ENCODE measurements at places on chromosomes 11 and 22.

DNA sequence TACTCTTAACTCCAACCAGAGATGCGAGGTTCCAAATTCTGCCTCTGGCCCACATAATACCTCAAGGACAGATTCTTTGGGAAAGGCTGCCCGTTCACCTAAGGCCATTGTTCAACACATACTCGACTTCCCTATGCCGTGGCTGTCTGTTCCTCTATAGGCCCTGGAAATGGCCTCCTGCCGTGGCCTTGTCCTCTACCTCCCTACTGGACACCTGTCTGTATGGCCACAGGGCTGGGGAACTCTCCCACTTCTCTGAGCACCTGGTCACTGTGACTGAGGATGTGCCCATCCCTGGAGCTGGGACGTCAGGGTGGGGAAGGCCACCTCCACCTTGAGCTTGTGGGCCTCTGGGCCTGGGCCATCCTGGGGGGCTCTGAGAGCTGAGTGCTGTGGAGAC, 340.5 kb upstream of the B3GAT1 start:
- no peak for DNase-seq

DNA sequence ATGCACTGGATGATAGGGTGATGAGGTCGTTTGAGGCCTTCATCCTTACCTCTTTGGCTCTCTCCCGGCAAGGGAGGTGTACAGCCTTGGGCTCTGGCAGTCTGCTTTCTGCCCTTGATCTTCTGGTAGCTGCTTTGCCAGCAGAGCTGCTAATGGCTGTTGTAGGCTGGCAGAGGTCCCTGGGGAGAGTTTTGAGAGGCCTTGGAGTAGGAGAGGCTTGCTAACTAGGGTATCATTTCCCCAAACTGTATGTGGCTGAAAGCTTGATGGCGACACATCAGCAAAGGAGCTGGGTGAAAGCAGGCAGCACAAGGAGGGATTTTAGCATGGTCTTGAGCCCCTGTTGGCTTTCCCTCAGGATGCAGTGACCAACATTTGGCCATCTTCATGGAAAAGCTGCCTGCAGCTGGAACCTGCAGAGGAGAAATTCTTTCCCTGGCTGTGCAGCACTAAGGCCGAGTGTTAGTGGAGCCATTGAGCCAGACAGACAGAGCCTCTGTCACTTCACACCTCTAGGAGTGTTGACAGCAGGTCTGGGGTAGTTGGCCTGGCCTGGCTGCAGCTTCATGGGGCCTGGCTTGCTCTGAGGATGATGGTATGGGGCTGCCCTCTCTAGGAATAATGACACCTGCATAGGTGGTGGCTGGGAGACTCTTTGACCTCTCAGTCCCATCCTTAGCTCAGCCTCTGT, 3.5 kb upstream of the AMPD3 start:
- DNase-seq = peak; percentile 49

GRCh38 chr11:111047374-111047773, 198.2 kb upstream of the POU2AF2 start:
- no peak for DNase-seq

- no peak for DNase-seq
Measured at GRCh38 chr11:133337951-133338418, 194.3 kb downstream of the OPCML start.

GRCh38 chr11:44615913-44616791, 50.7 kb downstream of the CD82 start:
- no peak for DNase-seq

DNA sequence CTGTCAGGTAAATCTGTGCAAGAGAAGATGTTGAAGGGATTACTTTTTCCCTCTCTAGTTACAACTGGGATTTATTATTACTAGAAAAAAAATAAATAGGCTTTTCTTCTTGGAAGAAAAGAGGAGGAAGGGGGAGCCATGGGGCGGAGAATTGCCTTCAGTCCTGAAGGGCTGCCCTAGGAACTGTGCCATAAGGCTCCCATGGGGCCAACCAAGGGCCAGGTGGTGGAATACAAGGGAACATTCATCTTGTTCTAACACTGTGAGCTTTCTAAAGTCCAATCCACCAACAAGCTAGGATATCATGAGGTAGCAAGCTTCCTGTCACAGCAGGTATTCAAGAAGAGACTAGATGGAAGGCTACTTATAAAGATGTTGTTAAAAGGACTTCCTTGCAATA, 24.8 kb upstream of the NRIP3 start:
- no peak for DNase-seq

GRCh38 chr11:64870893-64871466, 7.4 kb downstream of the EHD1 start:
- no peak for DNase-seq

- DNase-seq = no peak
Measured at GRCh38 chr11:35852056-35852455, 91.8 kb upstream of the LDLRAD3 start.

GRCh38 chr11:76673176-76674142, 2.9 kb upstream of the LRRC32 start:
- no peak for DNase-seq

DNA sequence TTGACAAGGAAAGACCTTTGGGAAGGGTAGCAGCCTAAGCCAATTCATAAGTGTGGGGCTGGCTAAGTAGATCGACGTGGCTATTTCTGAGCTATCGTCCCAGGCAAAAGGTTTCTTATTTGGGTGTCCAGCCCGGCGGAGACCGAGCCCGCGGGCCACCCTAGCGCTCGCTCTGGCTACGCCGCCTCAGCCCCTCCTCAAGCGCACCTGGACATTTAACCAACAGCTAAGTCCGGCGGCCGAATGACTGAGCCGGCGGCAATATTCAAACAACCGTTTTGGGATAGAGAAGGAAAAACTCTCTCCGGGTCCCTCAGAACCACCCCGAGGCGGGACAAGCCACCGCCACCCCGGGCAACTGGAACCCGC, 457 bp downstream of the RNF141 start:
- no peak for DNase-seq

GRCh38 chr11:113876074-113876797, 864 bp upstream of the USP28 start:
- no peak for DNase-seq

DNA sequence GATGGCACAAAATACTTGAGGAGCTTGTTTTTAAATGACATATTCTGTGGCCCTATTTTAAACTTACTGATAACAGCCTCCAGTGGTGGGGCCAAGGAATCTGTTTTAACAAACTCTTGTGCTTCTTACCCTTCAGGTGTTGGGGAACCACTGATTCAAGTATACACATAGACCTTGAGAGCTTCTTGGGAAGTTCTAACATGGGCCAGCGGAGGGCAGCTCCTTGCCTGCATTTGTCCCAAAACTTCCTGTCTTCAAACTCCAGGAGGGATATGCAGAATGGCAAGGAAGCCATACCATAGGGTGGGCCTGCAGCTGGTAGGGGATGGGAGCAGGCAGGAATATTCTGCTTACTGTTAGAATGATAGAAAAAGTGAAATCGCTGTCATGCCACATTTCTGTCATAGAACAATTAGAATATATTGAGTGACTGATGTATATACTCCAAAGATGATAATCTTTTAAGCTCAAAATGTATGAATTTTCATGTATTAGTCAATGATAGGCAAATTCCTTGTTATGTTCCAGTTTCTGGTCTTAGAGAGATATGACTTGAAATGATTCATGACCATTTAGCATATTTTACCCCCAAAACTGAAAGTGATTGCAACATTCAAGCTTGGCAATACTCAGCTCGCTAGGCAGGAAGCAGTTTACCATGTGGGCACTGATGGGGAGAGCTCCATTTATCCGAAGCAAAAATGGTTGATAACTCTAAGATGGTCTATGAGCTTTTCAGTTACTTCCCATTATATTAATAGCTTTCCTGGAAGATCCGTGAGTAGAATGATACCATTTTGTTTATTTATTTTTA, 9.2 kb downstream of the EXT2 start:
- DNase-seq = no peak

DNA sequence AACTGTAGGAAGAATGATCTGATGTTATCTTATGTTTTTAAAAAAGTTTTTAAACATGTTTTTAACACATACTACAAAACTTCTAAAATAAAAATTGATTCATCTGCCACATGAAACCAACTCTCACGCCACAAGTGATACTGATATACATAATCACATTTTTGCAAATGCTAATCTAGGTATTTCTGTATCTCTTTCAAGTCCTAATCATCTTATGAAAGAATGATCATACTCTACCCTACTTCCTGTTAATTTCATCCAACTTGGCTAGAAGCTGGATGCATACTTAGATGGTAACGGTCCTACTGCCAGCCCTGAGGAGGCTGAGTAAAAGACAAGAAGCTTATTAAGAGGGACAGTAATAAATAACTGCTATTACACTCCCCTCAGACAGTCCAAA, 19.2 kb downstream of the THAP12 start:
- DNase-seq = no peak

- no peak for DNase-seq
Measured at GRCh38 chr11:44779736-44780520, 53.2 kb downstream of the TSPAN18 start.

DNA sequence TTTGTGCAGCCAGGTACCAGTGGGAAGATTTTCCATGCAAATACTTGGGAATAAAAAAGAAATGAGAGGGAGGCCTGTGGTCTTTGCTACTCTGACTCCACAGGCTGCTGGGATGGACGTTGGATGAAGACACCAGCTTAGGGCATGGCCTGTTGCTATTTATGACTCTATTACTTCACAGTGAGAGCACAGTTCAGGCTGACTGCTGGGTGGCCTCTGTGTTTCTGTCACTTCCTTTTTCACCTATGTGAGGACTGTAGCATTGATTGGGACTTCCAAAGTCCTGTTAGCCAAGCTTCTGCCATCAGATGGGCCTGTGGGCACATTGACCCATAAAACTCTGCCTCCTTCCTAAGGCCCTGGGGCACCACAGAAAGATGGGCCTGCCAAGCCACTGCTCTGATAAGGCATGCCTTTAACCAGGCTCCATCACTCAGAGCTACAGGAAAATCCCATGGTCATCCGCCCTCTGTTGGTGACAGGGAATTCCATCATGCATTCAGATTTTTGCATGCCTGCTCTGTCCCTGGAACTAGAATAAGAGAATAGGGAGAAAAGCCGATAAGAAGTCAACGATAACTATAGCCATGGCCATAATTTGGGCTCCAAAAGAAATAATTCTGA, 64.6 kb downstream of the KCNJ1 start:
- DNase-seq = no peak

- no peak for DNase-seq
Measured at GRCh38 chr11:66716996-66717395, 12.0 kb downstream of the SPTBN2 start.

DNA sequence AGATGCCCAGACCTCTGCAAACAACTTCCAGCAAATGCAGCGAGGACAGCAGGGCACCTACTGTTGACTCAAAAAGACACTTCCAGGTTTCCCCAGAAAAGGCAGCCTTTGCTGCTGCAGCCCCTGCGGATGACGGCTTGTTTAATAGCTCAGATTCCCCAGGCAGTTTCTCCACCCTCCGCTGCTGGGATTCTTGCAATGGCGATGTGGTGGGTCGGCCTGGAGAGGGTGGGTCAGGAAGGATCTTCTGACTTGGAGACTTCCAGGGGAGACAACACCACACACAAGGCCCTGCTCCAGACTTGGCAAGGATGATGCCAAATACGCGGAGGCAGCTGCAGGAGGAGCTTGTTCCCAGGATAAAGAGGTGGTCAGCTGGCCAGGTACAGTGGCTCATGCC, 17.9 kb upstream of the TREH start:
- DNase-seq = no peak

DNA sequence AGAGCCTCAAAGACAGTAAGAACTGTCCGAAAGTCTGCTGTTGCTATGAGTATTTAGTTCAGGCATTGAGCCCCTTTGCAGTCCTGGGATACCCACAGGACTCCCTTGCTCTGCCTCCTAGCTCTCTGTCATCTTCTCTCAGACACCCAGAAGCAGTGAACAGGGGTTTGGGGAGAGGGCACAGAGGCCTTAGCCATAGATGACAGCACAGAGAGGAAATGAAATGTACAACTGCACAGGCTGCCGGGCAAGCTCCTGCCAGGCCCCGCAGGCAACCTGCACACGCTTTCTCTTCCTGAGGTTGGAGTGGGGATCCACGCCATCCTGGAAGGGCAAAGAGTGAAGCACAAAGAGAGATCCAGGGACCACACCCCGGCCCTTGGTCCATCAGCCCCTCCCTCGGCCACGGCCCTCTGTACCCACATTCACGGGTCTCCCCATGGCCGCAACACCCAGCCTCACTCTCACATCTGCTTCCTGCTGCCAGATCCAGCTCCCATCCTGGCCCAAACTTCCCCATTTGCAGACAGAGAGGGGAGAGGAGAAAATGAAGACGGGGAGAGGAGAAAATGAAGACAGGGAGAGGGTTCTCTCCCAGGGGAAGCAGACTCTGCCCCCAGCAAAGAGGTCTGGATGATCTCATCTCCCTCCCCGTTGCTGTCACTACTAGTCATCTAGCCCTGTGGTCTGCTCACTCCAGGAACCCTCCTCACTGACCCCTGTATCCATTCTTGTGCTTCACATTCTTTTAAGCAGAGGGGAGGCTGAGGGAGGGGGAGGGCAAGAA, 40.7 kb downstream of the CD6 start:
- DNase-seq = no peak

- DNase-seq = peak; percentile 44
Measured at GRCh38 chr11:8731647-8732323, 49.2 kb downstream of the RPL27A start.

GRCh38 chr11:83692675-83693074, 406.5 kb upstream of the CCDC90B start:
- no peak for DNase-seq

DNA sequence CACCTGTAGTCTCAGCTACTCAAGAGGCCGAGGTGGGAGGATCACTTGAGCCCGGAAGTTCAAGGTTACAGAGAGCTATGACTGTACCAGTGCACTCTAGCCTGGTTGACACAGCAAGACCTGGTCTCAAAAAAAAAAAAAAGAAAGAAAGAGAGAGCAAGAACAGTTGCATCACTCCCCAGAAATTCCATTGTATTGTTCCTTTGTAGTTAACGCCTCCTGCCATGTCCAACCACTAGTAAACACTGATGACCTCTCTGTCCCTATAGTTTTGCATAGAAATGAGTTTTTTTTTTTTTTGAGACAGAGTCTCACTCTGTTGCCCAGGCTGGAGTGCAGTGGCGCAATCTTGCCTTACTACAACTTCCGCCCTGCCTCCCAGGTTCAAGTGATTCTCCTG, 10.8 kb downstream of the PATL1 start:
- DNase-seq = no peak

DNA sequence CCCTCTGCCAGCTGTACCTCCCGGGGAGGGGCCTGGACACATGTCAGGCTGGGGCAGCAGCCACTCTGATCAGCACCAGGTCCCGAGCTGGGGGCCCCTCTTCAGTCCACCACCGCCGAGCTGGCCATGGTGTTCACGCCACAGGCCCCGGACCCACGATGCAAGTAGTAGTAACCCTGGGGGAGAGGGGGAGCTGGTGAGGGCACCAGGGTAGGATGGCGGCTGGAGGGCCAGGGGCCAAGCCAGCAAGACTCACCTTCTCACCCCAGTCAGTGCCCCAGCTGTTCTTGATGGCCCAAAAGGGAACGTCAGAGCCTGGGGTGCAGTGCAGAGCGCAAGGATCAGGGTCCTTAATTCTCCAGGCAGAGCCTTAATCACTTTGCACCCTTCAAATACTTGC, 4.6 kb downstream of the CTSF start:
- DNase-seq = no peak

GRCh38 chr22:49686495-49687219, 141.0 kb downstream of the BRD1 start:
- DNase-seq = no peak

GRCh38 chr11:14312736-14313438, 46.1 kb downstream of the RRAS2 start:
- DNase-seq = no peak

- no peak for DNase-seq
Measured at GRCh38 chr11:115627666-115628460, 123.6 kb upstream of the CADM1 start.
